Articular chondrocyte of knee joint (primary cell): ENCODE measurements at places on chromosomes 11 and 22. TPM values are rescaled to one million over a fixed set of nuclear protein-coding genes. Genes with fewer than 3 reads are reported as not detected.

Gene PRR14L
- total RNA-seq, result 28.4 and 29.1 TPM in 2 replicates

Gene MS4A3
- total RNA-seq, result not detected in 2 replicates

Gene MYEOV
- total RNA-seq, result 0.39 and 1.1 TPM in 2 replicates

Gene TREH
- total RNA-seq, result not detected in 2 replicates

Gene APOA1
- total RNA-seq, result not detected in 2 replicates

Gene SAA1
- 0.32 and 0.39 TPM in 2 replicates for total RNA-seq

Gene APOBEC3B
- 3.1 and 5.1 TPM in 2 replicates for total RNA-seq

Gene MMP10
- total RNA-seq, result 0.54 and 0.65 TPM in 2 replicates

Gene UQCC3
- 4.2 and 4.8 TPM in 2 replicates for total RNA-seq

Gene KBTBD4
- 28.7 and 33.5 TPM in 2 replicates for total RNA-seq
